ENCODE measurements at places on chromosomes 1 and 21.

GRCh38 chr1:161335796-161336195 lies 21.6 kb downstream of the SDHC start:
- DNase-seq: no peak

GRCh38 chr1:206782448-206782847 lies 10.2 kb upstream of the IL10 start:
- no peak for DNase-seq

DNA sequence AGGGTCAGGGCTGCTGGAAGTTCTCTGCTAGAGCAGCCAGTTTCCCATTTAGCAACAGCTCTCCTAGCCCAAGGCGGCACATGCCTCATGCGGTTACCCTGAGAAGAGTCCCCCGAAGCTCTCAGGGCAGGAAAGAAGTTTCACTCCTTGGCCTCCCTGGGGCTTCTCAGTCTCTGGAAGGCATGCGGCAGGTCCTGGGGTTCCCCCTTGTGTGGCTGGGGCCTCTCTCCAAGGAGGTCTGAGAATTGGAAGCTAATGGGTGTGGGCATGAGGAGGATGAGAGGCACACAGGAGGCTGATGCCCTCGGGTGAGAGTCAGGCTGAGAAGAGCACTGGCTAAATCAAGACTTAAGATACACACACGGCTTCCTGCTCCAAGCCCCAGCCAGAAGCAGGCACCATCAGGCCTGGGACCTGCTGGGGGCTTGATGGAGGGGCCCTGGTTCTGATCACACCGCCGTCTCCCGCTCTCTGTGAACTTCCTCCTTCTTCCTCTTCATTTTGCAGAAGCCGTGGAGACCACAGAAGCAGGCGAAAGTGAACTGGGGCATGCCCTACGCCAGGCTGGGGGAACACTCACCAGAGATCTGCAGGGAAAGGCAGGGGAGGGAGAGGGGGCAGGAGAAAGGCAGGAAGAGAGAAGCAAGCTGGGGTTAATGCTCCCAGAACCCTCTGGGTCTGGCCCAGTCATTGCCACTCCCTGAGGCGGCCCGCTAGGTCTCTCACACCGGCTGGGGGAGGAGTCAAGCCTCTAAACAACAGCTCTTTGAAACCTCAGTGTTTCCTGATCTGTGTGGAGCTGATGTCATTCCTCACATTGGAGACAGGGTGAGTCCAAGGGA lies 15.1 kb downstream of the BLACAT1 start:
- DNase-seq: peak; percentile 68

- no peak for DNase-seq
Measured at GRCh38 chr1:84691122-84691783, 992 bp upstream of the SSX2IP start.

- no peak for DNase-seq
Measured at GRCh38 chr1:68166348-68166747, 66.0 kb downstream of the WLS start.

DNA sequence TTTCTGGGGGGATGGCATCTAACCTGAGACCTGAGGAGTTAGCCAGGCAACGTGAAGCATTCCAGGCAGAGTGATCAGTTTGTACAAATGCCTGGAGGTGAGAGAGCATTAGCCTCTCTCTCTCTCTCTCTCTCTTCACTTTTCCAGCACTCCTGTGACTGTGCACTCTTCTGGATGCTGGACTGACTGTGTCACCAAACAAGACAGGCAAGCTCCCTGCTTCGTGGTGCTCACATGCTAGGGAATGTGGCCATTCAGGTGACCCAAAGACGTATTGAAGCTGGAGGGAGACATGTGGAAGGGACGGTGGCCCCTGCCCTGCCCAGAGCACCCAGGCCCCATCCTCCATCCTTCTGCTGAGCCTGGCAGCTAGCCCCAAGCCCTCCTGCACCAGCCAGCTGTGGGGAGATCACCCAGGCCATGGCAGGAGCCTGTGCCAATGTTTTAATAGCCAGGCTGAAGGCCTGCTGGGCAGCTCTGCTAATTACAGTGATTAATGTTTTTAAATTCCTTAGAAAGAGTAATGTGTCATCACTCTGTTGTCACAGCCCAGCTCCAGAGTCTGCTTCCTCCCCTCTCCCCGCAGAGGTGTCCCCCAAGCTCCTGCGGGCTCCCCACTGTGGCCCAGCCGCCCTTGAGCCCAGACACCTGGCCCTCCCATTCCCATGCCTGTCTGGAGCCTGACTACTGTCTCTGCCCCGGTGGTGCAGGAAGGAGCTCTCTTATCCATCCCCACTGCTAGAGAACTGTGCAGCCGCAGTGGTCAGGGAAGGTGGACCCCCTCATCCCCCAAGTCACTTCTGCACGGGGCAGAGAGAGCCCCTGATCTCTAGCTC lies 48.9 kb downstream of the UBIAD1 start:
- no peak for DNase-seq

- DNase-seq: no peak
Measured at GRCh38 chr1:86155807-86156565, 586 bp downstream of the COL24A1 start.
